AG08396 (cell line): ENCODE measurements at places on chromosomes 16 and 17.

GRCh38 chr17:54945671-54946070 is 22.8 kb downstream of the COX11 start:
- no peak for DNase-seq

- DNase-seq = no peak
Measured at GRCh38 chr17:10292057-10292937, 80.5 kb downstream of the MYH13 start.

- peak; percentile 72 for DNase-seq
Measured at GRCh38 chr17:8186787-8187516, 3.0 kb downstream of the BORCS6 start.

DNA sequence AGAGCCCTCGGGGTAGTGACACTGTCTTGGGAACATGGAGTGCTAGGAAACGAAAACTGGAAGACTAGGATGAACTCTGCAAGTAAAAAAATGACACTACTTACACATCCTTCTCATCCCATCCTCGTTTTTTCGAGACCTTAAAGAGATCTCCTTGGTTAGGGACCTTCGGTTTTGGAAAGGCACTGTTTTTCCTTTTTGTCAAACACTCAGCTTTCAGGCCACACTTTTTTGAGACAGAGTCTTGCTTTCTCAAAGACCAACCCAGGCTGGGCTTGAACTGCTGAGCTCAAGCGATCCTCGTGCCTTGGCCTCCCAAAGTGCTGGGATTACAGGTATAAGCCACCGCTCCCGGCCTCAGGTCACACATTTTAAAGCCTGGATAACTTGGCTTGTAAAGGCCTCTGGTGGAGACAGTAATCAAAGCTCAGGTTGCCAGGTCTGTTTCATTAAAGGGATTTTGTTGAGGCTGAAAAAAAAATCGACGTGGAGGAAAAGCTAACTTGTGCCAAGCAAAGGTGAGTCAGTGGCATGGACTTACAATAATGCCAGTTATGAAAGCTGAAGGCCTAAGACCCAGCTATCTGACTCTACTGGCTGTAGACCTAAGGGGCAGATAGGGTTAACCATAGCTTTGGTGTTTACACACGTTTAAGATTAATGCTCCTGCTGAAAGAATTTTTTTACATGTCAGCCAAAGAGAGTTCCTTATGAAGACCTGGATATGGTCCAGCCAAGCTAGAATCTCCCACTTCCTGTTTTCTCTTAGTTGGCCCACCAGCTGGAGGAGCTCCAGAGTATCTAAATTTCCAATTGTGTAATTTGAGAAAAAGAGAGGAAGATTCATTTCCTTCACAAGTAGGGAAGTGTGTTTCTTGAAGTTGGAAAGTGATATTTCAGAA is 823 bp downstream of the NBR1 start:
- peak; percentile 66 for DNase-seq

- DNase-seq = peak; percentile 64
Measured at GRCh38 chr16:81696961-81697615, 82.0 kb upstream of the PLCG2 start.

GRCh38 chr16:17261197-17261858 is 209.4 kb downstream of the XYLT1 start:
- DNase-seq = no peak
